ENCODE measurements at places on chromosomes 16 and 17. TPM values are rescaled to one million over a fixed set of nuclear protein-coding genes. Genes with fewer than 3 reads are reported as not detected.

Gene RRAD
- 12.3 TPM for total RNA-seq

Gene PPP4C
- total RNA-seq, result 149 TPM

Gene ADAT1
- 37.3 TPM for total RNA-seq

Gene KRTAP1-1
- not detected for total RNA-seq

Gene SOX15
- total RNA-seq, result 0.39 TPM

Gene PIPOX
- total RNA-seq, result 0.15 TPM

Gene CDH8
- total RNA-seq, result 0.60 TPM

Gene SOX9
- total RNA-seq, result 10.8 TPM

Gene CHAD
- not detected for total RNA-seq

Gene CARD14
- 0.17 TPM for total RNA-seq

Gene PMP22
- 255 TPM for total RNA-seq

Gene CCDC40
- total RNA-seq, result 7.2 TPM

Gene HIC1
- 1.6 TPM for total RNA-seq

Gene NACA2
- not detected for total RNA-seq

Gene NECAB2
- 3.3 TPM for total RNA-seq

Gene CCDC154
- total RNA-seq, result 0.11 TPM

Gene LRRC75A
- 1.0 TPM for total RNA-seq

Gene TMC5
- total RNA-seq, result 6.0 TPM

Gene FNDC8
- total RNA-seq, result not detected

Gene NPW
- total RNA-seq, result 1.1 TPM

Gene EXOC3L1
- total RNA-seq, result not detected

Gene STH
- not detected for total RNA-seq

Gene SLC35G6
- total RNA-seq, result not detected

Gene MKS1
- 10.5 TPM for total RNA-seq

Gene SCGB1C2
- total RNA-seq, result not detected

Gene CCL5
- 0.92 TPM for total RNA-seq

Gene FBXO39
- not detected for total RNA-seq

Gene CHD9NB
- 1.4 TPM for total RNA-seq

Gene PPP1R27
- total RNA-seq, result 0.10 TPM

Gene TP53TG3B
- total RNA-seq, result 0.26 TPM

Gene SYT17
- total RNA-seq, result 13.6 TPM

Gene PRAC1
- total RNA-seq, result not detected

Gene MPP3
- 14.2 TPM for total RNA-seq

Gene OTOP3
- total RNA-seq, result 0.05 TPM

Gene IRX5
- 1.9 TPM for total RNA-seq

Gene TRAP1
- 140 TPM for total RNA-seq

Gene PARN
- total RNA-seq, result 36.7 TPM

Gene CCL11
- not detected for total RNA-seq

Gene GP2
- total RNA-seq, result not detected

Gene PCGF2
- 62.4 TPM for total RNA-seq

Gene C17orf78
- not detected for total RNA-seq

Measured in A549 treated with CORT108297 at 1 μM for 4 hours (cell line).